ENCODE measurements at places on chromosomes 13 and 19.

- peak; percentile 67 for DNase-seq
Measured at GRCh38 chr19:29680447-29680846, 15.2 kb downstream of the PLEKHF1 start.

GRCh38 chr13:98927951-98928927 is 49.6 kb downstream of the DOCK9 start:
- DNase-seq, result no peak

- no peak for DNase-seq
Measured at GRCh38 chr13:97015661-97016350, 21.5 kb upstream of the OXGR1 start.

DNA sequence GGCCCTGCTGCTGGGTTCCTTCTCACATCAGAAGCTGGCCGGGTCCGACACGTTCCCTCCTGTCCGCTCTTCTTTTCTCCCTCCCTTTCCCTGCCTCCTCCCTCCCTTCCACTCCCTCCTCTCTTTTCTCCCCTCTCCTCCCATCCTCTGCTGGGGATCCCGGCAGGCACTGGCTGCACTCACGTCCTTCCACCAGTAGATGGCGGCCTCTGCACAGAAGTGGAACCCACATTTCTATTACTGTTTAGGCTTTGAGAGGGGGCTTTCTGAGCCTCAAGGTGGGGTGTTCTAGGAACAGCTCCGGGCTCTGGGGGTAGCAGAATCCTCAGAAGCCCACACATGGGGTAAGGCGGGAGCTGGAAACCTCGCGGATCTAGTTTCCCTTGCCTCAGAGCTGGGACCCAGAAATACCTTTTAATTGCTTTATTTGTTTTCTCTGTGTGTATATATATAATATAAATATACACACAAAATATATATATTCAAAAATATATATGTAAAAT is 294.2 kb downstream of the ZNF536 start:
- DNase-seq, result peak; percentile 19

GRCh38 chr13:78317030-78317429 is 286.3 kb downstream of the POU4F1 start:
- DNase-seq, result no peak

- no peak for DNase-seq
Measured at GRCh38 chr19:1094655-1094977, 559 bp downstream of the POLR2E start.

DNA sequence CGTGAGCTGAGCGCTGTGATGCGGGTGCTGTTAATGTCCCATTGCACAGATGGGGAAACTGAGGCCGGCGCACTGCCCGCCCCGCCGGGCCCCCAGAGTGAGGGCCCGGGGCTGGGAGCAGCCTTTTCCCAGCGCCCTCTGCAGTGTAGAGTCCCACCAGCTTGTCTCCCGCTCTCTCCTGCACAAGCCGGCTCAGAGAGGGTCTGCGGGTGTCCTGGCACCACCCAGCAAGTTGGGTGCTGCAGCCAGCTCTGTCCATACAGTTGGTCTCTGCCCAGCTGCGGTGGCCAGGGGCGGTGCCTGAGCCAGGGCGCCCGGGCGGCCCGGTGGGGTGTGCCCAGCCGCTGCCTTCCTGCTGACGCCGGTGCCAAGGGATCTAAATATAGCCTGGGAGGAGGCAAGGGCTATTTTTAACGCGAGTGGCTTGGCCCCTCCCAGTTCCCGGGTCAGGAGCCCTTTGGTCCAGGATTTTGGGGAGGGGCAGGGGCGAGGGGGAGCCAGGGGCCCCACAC is 19.3 kb downstream of the GADD45B start:
- DNase-seq, result no peak

GRCh38 chr13:22240716-22241115 is 569.8 kb downstream of the FGF9 start:
- no peak for DNase-seq

GRCh38 chr13:26411206-26411605 is 146.3 kb upstream of the WASF3 start:
- DNase-seq, result no peak

DNA sequence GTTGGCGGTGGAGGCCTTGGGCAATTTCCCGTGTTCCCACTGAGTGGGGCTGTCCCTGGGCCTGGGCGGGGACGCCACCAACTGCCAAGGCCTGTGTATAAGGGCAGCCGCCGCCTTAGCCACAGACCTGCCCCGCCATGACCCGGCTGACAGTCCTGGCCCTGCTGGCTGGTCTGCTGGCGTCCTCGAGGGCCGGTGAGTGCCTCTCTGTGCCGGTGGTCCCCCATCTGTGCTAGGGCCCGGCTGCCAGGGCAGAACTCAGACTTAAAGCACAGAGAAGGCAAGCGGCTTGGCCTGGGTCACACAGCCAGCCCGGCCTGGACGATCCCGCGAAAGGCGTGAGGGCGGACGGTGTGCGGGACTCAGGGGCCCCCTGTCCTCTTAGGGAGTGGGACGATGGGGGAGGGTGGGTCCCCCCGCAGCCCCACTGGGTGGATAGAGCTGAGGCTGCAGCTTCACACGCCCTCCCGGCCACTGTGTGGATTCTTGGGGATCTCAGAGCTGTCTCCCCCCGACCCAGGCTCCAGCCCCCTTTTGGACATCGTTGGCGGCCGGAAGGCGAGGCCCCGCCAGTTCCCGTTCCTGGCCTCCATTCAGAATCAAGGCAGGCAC is at the start of gene AZU1:
AZU1 (plus strand) TSS at position 128 of the 612 bp plus-strand sequence; CDS start at position 138, 10 bp downstream.
- DNase-seq, result no peak

DNA sequence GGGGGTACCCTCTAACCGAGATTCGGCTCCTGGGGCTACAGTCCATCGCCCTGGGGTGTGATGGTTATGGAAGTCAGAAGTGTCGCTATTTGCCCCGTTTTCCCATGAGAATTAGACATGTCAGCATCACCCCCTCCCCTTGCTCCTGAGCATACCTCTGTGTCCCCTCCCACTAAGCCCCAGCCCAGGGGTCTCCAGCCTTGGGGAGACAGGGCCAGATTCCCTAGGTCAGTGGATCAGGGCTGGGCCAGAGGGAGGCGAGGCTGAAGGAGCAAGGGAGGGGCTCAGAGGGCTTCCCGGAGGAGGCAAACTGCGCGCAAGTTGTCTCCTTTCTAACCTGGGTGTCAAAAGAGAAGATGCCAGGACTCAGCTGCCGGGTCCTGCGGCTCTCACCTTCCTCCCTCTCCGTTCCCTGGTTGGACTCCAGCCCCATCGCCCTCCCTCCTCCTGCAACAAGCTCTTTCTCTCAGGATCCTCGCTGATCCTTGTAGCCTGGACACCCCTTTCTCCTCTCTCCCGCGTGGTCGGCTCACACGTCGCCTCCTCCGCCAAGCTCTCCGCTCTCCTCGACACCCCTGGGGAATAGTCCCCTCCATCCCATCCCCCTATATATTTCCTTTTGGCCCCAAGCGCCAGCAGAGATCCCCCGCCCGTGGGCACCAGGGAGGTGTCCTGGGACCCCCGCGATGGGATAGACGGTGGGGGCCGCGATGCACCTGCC is 459 bp upstream of the TMEM59L start:
- no peak for DNase-seq

- no peak for DNase-seq
Measured at GRCh38 chr13:101490406-101491015, 38.0 kb downstream of the ITGBL1 start.

- no peak for DNase-seq
Measured at GRCh38 chr19:14450168-14450874, 17.2 kb downstream of the PKN1 start.

DNA sequence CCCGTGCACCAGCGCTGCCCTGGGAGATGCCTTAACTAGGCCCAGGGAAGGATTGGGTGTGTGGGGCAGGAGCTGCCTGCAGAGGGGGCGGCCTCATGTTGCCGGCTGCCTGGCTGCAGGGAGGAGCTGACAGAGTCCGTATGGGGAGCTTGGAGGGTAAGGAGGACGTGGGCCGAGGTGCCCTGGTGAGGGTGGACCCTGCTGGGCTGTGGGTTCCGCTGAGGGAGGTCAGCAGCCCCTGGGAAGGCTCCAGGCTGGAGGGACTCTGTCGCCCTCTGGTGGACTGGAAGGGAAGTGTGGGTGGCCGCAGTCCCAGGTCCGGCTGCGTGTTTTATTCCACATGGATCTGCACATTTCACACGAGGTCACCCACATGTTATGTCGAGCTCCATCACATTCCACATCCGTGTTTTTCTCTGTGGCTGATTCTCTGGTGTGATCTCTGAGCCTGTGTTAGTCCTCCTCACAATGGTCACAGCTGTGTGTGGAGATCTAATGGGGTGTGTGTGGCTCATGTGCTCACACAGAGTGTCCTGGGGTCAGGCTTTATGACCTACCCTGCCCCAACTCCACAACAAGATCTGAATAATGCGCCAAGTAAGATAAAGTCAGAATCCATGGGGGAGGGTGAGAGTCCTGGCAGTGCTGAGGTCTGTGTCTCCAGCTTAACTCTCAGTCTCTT is 1.8 kb upstream of the CEACAM8 start:
- peak; percentile 29 for DNase-seq

DNA sequence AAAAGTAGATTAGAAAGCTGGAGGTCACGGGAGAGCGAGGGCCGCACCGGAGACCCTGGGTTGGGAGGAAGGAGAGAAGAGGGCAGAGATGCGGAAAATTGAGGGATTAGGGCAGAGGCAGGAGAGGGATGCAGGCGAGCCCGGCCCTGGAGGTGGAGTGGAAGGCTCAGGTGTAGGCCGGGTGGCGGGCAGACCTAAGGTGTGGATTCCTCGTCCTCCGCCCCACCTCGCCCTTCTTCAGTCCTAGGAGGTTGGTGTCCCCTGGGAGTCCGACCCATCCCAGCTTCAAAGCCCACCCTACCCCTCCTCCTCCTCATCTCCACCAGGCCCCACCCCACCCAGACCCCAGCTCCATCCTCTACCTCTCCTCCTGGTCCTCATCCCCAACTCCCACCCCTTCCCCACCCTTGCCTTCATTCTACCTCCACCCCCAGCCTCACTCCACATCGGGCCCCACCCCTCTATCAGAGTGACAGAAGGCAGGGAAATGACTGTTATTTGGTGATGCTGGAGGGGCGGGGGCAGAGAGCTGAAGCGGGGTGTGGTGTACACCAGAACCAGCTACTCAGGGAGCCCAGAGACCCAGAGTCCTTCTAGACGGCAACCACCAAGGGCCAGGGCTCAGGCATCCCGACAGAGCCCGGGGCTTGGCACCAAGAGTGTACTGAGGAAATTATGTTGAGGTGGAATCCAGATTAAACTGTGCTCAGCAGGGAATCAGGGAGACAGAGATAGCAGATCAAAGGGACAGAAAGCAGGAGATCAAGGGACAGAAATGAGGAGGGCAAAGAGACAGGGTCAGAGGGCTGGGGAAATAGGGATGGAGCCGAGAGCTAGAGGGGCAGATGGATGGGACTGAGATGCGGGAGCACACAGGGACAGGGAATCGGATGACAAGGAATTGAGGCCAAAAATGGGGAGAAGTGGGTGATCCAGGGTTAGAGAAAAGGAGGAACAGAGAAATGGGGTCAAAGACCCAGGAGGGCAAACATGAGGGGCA is 6.4 kb downstream of the ERFL start:
- DNase-seq, result no peak

DNA sequence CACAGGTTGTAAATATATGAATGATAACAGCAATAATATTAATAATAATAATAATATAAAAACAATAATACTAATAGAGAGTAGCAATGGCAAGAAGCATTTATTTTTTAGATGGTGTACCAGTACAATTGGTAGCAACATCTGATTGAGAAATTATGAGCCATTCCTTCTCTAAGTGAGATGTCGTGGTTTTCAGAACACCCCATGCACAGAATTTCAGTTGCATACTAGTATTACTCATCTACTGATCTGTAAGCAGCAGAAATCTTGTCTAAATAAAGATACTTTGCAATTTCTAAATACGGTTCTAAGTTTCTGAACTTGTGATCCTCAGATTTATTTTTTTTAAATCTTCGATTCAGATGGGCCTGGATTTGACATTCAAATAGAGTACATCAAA is 788.0 kb upstream of the ATXN8OS start:
- DNase-seq, result no peak

GRCh38 chr13:98239162-98240076 is 62.4 kb upstream of the RNF113B start:
- DNase-seq, result no peak

- no peak for DNase-seq
Measured at GRCh38 chr19:12117201-12117970, 22.8 kb downstream of the ZNF20 start.

- DNase-seq, result no peak
Measured at GRCh38 chr19:42074513-42075363, 1.2 kb upstream of the ZNF574 start.

DNA sequence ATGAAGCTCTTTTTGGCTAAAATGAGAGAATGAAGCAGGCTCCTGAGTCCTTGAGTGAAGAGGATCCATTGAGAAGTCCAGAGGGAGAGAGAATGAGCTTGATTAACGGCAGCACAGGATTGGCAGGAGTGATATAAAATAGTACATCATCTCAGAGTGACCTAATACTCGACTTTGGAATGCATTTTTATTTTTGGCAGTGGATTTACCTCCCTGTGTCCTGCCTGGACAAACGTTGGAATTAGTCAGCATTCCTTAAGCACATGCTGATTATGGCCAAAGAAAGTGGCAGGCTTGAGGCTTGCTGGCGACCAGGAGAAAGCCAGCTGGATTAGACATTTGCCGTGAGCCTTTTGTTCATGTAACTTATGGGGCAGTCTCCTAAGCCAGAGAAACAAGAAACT is 22.9 kb downstream of the LRCH1 start:
- no peak for DNase-seq

DNA sequence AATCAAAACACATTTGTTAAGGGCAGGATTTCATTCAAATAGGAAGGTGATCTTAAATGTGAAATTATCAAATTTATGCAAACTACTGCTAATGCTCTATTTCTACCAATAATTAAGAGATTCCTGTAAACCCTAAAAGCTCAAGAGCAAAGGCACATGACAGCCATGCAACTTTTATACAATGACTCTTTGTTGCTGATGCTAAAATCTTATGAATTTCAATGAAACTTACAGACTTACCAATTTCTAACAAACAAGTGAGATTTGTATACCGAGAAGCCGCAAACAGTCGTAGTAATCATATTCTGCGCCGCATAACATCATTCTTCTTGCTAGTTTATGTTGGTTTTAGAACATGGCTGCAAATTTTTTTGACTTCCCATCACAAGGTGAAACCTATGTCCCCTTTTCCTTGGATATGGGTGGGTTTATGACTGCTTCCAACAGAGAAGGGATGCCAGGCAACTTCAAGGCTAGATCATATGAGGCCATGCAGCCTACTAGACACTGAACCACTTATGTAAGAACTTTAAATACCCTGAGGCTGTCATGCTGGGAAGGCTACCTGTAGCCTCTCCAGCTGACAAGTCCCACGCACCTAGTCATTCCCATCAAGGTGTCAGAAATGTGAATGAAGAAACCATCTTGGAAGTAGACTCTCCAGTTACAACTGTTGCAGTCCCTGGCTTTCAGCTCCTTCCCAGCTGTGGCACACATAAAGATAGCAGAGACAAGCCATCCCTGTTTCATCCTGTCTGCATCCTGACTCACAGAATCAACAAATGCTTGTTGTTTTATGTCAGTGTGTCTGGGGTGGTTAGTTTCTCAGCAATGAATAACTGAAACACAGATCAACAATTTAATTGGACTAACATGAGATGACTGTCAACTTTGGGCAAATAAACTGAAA is 42.0 kb downstream of the LNX2 start:
- no peak for DNase-seq

DNA sequence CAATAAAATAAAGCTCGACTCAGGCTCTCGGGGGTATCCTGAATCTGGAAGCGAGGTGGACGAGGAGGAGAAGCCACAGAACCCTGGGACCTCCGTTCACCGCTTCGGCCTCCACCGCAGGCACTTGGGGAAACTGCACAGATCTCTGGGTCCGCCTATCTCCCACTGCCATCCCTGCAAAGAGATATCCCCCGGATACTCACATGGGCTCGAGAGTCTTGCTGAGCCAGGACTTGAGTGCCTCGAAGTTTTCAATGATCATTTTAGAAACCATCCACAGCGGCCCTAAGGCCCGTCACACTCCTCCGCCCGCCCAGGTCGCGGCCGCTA is 589 bp downstream of the RBM26 start:
- DNase-seq, result no peak
